ENCODE measurements at places on chromosomes 11 and 22. TPM values are rescaled to one million over a fixed set of nuclear protein-coding genes. Genes with fewer than 3 reads are reported as not detected.

DNA sequence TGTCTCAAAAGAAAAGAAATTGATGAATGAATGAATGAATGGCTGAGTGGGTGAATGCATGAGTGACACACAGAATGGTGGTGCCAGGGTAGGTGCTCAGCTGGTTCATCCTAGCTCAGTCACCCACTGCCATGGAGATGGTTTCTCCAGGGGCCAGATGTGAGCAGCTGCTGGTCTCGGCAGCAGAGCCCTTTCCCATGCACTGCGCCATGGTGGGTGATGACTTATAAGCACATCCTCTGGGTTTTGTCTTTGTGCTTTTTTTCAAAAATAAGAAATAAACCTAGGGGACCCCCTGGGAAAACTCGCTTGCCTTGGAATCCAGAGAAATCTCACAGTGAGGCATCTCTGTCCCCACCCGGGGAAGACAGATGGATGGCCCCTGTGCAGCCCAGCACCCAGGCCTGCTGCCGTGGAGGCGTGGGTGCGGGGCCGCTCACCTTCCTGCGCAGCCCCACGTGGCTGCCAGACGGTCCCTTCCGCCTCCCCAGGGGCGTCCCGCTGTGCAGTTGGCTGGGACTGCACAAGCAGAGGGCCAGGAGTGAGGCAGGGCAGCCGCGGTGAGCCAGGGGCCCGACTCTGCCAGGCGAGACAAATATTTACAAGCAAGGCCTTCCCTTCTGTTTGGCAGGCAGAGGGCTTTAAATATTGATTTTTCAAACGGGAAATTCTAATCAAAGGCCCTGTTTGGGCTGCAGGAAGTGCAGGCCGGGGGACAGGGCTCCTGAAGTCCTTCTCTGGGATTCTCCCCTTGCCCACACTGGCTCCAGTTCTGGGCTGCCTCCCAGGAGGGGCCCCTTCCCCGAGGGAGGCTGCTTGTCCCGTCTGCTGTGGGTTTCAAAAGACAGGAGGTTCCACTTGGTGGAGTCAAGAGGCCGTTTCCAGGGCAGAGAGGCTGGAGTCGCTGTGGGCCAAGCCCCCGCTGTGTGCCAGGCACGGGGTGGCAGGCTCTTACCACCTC is 24.3 kb downstream of the MPPED1 start:
- H3K4me3 ChIP-seq, result no peak overlapping the region
- H3K36me3 ChIP-seq, result no peaks in the 10 kb centered on the region
- H3K27me3 ChIP-seq, result peaks cover 64% of the 10 kb centered on the region
- no peak for DNase-seq
- no peak overlapping the region for H3K27ac ChIP-seq
- H3K4me1 ChIP-seq, result no peaks in the 10 kb centered on the region

GRCh38 chr11:109784536-109784935 is 308.7 kb upstream of the ZC3H12C start:
- no peak overlapping the region for H3K27ac ChIP-seq
- H3K36me3 ChIP-seq, result no peaks in the 10 kb centered on the region
- peaks cover 3% of the 10 kb centered on the region for H3K27me3 ChIP-seq
- no peak for DNase-seq
- peaks cover 20% of the 10 kb centered on the region for H3K4me1 ChIP-seq
- H3K4me3 ChIP-seq, result no peak overlapping the region

- no peak for DNase-seq
- H3K27me3 ChIP-seq, result peaks cover 12% of the 10 kb centered on the region
- no peaks in the 10 kb centered on the region for H3K4me1 ChIP-seq
Measured at GRCh38 chr11:120702656-120703055, 191.1 kb downstream of the GRIK4 start.

GRCh38 chr11:27698872-27699241 is 1.4 kb downstream of the BDNF start:
- peak overlapping the region; percentile 91 for H3K4me3 ChIP-seq
- peak overlapping the region; percentile 93 for H3K27ac ChIP-seq
- no peaks in the 10 kb centered on the region for H3K36me3 ChIP-seq
- no peak for DNase-seq

GRCh38 chr22:30097861-30098260 is 17.6 kb downstream of the HORMAD2 start:
- DNase-seq, result no peak
- no peak overlapping the region for H3K27ac ChIP-seq
- no peaks in the 10 kb centered on the region for H3K36me3 ChIP-seq

- no peaks in the 10 kb centered on the region for H3K27me3 ChIP-seq
- no peaks in the 10 kb centered on the region for H3K36me3 ChIP-seq
- H3K27ac ChIP-seq, result no peak overlapping the region
- peaks cover 12% of the 10 kb centered on the region for H3K4me1 ChIP-seq
Measured at GRCh38 chr11:110179064-110179463, 85.9 kb downstream of the ZC3H12C start.

DNA sequence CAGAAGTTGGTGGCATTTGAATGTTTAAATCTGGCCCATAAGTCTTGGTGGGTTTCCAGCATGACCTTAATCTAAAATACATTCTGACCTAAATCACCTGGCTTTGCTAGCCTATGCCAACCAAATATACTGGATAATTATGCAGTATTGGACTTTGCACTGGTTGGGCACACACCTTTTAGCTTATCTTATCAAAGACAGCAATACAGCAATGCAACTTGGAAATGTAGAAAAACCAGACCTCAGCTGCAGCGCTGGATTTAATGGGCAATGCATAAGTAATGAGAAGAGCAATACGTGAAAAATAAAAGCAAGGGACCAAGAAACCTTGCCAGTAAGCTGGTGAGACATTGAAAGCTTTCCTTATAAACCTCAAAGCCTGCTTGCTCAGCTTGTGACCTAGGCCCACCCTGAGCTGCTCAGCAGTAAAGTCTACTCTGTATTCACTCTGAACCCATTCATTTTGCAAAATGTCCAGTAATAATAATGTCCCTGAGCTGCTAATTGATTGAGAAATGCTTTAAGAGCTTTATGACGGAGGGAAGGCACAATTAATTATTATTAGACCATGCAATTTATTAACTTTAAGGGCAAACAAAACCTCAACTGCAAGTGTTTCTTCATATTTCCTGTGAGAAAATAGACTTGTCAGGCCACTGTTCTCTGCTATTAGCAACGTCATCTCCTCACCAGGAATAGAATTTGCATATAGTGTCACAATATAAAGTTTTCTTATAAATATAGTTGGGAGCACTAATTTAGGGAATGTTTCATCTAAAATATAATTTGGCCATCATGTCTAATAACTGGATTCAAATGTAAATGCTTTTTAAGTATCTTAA is 49.4 kb upstream of the CEP295 start:
- H3K4me1 ChIP-seq, result no peaks in the 10 kb centered on the region
- H3K27ac ChIP-seq, result no peak overlapping the region
- DNase-seq, result no peak
- H3K27me3 ChIP-seq, result peaks cover 2% of the 10 kb centered on the region
- H3K36me3 ChIP-seq, result no peaks in the 10 kb centered on the region
- no peak overlapping the region for H3K4me3 ChIP-seq

DNA sequence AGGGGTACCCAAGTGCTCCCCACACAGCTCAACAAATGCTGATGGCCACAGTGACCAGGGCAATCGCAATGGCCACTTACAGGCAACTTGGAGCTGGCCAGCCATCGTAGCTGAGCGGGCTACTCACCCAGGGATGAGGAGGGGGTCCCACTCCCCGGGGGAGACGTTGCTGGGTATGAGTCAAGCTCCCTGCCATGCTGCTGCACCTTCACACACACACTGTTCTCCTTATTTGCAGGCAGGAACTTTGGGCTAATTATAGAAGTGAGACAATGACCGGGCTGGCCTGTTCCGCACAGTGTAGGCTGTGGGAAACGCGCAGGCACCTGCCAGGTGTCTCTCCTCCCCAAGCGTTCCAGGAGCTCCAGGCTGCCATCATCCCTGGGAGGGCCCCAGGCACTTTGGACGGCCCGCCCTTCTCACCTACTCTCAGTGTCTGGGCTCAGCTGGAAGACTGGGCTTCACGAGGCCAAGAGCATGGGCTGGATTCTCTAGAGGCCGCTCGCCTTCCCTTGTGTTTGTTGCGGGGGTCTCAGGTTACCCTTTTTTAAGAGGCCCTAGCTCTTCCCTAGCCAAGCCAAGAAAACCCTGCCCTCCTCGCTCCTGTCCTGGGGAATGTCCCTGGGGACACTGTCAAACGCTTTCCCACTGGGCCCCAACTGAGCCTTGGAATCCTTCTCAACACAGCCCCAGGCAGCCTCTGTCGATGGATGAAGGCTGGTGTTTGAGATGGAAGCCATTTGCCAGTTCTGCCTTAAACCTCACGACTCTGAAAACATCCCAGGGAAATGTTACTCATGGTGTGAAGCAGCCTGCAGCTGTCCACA is 73.0 kb downstream of the RTL6 start:
- DNase-seq, result no peak
- H3K36me3 ChIP-seq, result peaks cover 2% of the 10 kb centered on the region
- H3K27me3 ChIP-seq, result peaks cover 7% of the 10 kb centered on the region
- H3K4me1 ChIP-seq, result peaks cover 24% of the 10 kb centered on the region
- peak overlapping the region; percentile 74 for H3K27ac ChIP-seq

GRCh38 chr22:27170491-27170890 is 513.1 kb downstream of the MIAT start:
- H3K27me3 ChIP-seq, result no peaks in the 10 kb centered on the region
- no peak for DNase-seq
- peaks cover 8% of the 10 kb centered on the region for H3K4me1 ChIP-seq
- no peak overlapping the region for H3K27ac ChIP-seq
- H3K36me3 ChIP-seq, result no peaks in the 10 kb centered on the region

DNA sequence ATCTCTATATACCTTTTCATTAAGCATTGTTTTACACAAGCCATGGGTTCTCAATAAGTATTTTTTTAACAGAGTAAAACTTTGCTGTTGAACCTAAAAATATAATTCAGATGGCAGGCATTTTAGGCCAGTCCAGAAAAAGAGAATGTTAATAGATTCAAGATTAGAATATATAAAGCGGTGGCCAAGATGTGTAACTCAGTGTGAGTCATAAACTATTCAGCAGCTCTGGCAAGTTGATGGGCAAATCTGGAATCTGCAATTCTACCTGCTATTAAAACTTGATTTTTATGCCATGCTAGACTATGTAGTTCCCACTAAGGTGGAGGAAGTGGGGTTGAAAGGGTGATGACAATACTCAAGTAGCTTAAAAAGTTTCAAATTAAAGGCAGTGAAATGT is 45.4 kb downstream of the CASP12 start:
- H3K4me3 ChIP-seq, result no peak overlapping the region
- DNase-seq, result no peak
- no peaks in the 10 kb centered on the region for H3K27me3 ChIP-seq

DNA sequence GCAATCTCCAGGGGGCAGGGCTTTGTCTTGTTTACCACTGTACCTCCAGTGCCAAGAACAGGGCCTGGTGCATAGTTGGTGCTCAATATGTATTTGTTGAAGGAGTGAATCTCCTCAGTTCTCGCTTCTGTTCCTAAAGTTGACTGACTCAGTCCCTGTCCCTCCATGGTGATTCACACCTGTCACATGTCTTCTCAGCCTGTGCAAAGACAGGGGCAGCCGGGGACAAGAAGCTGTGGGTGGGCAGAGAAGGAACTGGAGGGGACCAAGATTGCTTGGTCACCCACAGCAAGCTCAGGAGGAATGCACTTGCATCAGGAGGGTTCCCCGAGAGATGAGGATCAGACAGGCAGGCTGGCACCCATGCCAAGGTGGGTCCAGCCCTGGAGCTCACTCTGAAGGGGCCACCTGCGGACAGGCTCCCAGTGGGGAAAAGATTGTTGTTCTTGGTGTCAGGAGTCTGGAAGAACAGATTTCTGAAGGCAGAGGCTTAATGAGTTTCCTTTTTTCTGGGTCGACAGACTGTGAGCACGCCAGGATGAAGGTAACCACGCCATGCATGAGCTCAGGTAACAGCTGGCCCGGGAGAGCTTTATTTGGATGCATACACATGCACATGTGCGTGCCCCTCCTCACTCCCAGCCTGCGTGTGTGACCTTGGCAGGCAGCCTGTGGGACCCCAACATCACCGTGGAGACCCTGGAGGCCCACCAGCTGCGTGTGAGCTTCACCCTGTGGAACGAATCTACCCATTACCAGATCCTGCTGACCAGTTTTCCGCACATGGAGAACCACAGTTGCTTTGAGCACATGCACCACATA is 16.9 kb downstream of the IL17RA start:
- H3K27me3 ChIP-seq, result no peaks in the 10 kb centered on the region
- H3K36me3 ChIP-seq, result peaks cover 39% of the 10 kb centered on the region
- H3K4me1 ChIP-seq, result no peaks in the 10 kb centered on the region
- no peak overlapping the region for H3K4me3 ChIP-seq
- H3K27ac ChIP-seq, result no peak overlapping the region
- DNase-seq, result no peak

DNA sequence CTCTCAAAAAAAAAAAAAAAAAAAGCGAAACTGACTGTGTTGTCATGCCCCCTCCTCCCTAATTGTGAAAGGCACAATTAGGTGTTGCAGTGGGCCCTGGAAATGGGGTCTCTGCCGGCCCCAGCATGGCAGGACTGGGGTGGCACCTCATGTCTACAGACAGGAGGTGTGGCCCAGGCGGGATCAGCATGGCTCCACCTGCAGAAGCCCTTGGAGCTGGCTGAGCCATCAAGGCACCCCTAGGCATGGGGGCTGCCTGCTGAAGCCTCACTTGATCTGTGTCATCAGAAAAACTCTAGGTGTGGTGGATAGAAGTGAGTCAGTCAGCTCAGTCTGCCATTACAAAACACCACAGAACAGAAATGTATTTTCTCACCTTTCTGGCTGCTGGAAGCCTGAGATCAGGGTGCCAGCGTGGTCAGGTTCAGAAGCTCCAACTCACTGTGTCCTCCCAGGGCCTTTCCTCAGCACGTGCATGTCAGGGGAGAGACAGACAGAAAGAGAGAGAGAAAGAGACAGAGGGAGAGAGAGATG is 10.1 kb upstream of the B4GALNT4 start:
- H3K4me1 ChIP-seq, result peaks cover 12% of the 10 kb centered on the region
- no peak overlapping the region for H3K4me3 ChIP-seq
- H3K27me3 ChIP-seq, result peaks cover 2% of the 10 kb centered on the region
- H3K36me3 ChIP-seq, result peaks cover 2% of the 10 kb centered on the region

DNA sequence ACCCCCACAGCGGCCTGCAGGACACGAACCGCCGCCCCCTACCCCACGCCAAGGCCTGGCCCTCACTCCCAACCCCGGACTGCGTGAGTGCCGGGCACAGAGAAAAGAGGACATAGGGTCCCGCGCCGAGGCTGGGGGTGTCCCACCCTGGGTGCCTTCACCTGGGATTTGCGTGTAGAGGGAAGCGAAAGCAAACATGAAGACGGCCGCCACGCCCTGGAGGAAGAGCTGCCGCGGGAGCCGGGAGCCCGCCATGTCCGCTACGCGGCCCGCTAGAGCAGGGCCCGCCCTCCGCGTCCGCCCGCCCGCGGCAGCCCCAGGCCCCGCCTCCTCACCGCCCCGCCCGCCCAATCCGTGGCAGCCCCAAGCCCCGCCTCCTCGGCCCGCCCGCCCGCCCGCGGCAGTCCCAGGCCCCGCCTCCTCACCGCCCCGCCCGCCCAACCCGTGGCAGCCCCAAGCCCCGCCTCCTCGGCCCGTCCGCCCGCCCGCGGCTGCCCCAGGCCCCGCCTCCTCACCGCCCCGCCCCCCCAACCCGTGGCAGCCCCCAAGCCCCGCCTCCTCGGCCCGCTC is at the start of gene LMF2:
Gene LMF2, minus strand, starts transcription at position 282 of the 570 bp plus-strand sequence. Its CDS starts 27 bp downstream, at position 255.
- DNase-seq, result peak; percentile 93
- peaks cover 1% of the 10 kb centered on the region for H3K36me3 ChIP-seq

GRCh38 chr11:102196816-102197215 is 86.6 kb downstream of the YAP1 start:
- peak overlapping the region; percentile 49 for H3K27ac ChIP-seq
- peaks cover 14% of the 10 kb centered on the region for H3K36me3 ChIP-seq
- no peak overlapping the region for H3K4me3 ChIP-seq
- no peak for DNase-seq

ANKRD13D gene
- total RNA-seq, result 47.8 TPM

OR8G5 gene
- total RNA-seq, result not detected

MMP8 gene
- total RNA-seq, result not detected
